A673 (cell line): ENCODE measurements at places on chromosomes 3 and 15. TPM values are rescaled to one million over a fixed set of nuclear protein-coding genes. Genes with fewer than 3 reads are reported as not detected.

GBE1 gene
- 5.6 and 8.2 TPM in 2 replicates for total RNA-seq

RTP3 gene
- not detected in 2 replicates for total RNA-seq

RNF123 gene
- 31.0 and 31.5 TPM in 2 replicates for total RNA-seq

DNA sequence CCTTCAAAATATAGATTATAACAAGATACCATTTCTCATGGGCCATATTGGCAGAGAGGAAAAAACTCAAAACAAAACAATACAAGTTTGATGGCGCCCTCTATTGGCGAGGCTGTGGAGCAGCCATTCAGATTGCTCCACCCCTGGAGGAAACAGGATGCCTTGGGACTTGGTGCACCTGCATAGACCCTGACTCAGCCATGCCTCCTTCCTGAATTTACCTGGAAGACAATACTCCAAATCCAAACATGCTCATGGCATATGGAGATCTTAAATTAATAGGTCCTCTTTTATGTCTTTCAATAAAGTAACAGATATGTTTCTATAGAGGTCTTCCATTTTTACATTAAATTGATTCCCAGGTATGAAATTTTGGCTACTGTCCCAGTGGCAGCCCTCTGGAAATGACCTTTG, 90.0 kb downstream of the APBA2 start:
- DNase-seq = peak; percentile 55

DNA sequence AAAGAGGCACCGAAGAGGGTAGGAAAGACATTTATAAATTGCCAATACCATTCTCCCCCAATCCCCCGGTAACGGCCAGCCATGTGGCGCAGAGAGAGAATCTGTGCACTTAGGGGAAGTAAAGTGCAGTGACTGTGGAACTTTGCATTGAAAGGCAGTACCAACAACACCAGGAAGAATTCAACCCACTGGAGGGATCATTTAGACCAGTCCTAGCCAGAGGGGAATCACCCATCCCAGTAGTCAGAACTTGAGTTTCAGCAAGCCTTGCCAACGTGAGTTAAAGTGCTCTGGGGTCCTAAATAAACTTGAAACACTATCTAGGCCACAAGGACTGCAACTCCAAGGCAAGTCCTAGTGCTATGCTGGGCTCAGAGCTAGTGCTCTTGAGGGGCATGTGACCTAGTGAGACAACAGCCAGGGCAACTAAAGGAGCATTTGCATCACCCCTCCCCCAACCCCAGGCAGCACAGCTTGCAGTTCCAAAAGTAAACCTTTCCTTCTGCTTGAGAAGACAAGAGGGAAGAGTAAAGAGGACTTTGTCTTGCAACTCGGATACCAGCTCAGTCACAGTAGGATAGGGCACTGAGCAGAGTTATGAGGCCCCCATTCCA, 15.0 kb downstream of the CEP70 start:
- DNase-seq = no peak

DNA sequence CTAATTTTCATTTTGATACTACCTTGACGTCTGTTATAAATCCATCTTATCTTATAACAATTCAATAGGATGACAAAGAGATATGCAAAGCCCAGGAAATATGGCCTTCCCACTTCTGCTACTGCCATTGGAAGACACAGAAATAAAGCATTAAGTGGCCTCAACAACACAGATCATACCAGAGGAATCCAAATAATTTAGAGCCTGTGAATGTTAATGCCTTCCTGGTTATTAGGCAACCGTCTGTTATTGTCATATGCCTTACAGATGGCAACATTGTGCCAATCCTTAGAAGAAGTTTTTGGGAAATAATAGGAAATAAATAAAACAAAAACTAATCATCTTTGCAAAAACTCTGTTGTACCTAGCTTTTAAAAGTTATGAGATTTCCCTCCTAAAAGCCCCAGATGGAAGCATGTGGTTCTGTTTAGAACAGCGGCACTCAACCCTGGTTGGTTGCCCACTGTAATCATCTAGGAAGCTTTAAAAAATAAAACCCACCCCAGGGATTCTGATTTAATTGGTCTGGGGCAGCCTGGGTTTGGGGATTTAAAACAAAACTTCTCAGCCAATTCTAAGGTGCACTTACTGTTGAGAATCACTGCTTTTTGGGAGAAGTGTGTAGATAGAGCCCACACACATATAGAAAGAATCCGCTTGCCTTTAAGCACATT, 704.8 kb upstream of the CFAP20DC start:
- peak; percentile 25 for DNase-seq

GRCh38 chr3:49238274-49239127, 38.5 kb downstream of the C3orf62 start:
- DNase-seq = no peak

DNA sequence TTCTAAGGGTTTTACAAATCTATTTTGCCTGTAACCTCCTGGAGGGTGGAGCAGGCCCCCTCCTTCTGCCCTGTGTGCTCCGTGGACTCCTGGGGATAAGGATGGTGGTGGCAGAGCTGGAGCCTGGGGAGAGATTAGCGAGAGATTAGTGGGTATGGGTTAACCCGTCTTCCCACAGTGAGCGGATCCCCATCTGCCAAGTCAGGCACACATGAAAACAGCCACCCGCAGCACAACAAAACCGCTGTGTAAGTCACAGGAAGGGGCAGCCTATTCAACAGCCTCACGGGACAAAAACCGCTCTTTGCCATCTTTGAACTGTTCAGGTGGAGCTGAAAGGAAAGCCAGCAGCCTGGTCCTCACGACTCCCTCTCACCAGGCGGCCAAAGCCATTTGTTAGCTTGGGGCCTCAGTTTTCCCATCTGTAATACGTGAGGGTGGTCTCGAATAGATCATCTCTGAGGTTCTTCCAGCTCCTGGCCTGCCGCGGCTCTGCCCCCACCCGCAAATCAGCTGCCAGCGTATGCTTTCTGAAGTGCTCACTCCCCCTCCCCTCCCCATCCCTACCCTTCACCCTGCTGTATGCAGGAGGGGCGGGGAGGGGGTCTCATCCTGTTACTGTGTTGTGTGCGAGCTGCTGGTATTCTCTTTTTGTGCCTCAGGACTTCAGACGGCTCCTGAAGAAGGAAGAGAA, 43.6 kb downstream of the PDIA5 start:
- DNase-seq = peak; percentile 80

DNA sequence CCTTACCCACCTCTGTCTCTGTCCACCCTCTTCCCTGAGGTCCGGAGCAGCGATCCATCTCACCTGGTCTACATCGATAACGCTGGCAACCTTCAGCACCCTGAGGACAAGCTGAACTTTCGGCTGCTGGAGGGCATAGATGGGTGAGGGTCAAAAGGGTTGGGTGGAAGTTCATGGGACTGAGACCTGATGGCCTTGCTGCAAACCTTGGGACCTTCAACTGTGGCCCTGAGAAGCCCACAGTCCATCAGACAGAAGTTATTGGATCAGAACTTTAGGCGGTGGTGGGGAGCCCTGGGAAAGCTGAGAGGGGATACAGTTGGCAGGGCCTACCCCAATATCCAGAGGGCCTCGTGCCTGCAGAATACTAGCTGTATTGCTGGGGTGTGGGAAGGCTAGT, 50.5 kb downstream of the POMGNT2 start:
- no peak for DNase-seq

DNA sequence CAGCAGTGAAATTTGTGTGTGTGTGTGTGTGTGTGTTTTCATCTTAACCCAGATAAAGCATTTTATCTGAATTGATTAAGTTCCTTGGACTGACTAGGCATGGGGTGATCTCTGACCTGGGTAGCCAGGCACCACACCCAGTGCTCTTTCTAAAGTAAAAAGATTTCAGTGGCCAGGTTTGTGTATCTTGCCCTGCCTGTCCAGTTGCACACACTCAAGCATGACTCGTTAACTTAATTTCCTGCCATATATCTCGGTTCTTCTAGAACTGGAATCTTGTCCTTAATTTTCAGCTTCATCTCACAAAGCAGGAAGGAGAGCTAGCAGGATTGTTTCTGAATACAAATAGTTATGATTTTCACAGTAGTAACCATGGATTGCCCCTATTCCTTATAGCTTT, 17.0 kb downstream of the TM4SF18 start:
- no peak for DNase-seq

DNA sequence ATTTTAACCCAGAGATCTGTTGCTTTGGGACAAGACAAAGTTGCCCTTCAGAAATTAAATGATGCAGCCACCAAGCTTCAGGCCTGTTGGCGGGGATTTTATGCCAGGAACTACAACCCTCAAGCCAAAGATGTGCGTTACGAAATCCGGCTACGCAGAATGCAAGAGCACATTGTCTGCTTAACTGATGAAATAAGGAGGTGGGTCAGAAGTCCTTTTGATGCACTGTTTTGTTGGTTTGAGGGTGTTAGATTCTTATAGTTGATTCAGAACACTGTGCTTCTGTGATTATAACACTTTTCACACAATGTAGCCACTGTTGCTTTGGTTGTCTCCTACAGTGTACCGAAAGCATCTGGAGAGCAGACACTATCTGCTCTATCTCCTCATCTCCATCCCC, 20.8 kb upstream of the NXPE3 start:
- DNase-seq = no peak

- DNase-seq = no peak
Observed at GRCh38 chr15:82768414-82769054, 37.3 kb downstream of the FSD2 start.

- DNase-seq = no peak
Observed at GRCh38 chr3:133600572-133601081, 27.1 kb downstream of the CDV3 start.

DNA sequence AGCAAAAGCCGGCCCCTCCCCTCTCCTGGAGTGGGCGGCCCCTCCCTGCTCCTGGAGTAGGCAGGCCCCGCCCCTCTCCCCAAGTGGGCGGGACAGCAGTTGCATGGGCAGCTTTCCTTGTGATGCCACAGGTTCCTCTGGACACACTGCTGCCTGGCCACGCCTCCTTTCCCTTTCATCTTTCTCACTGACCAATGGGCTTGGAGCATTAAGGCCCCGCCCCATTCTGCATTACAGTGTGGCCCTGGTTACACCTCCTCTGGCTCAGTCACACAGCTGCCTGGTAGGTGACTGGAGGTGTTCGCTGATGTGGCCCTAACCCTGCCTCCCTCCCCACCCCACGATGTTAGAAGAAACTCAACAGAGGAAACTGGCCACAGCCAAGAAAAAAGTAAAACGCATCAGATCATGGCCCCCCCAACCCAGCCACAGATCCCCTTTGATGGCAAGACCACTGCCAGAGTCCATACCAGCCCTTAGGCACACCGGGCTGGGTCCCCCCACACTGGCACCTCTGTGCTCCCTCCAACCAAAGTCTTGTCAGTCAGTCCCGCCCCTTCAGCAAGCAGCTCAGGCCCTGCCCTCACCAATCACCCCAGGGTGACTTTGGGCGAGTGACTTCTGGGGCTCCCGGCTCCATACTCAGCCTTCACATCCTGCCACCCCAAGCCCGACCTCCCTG, 84.3 kb downstream of the ADAMTS7 start:
- peak; percentile 60 for DNase-seq
